HEK293T (cell line): ENCODE measurements at places on chromosomes 16 and 17.

- DNase-seq = peak; percentile 73
These were observed 1.9 kb upstream of the PER1 start for GRCh38 chr17:8153957-8154607.

GRCh38 chr16:30641378-30641982 lies 9.3 kb upstream of the PRR14 start:
- DNase-seq = no peak

DNA sequence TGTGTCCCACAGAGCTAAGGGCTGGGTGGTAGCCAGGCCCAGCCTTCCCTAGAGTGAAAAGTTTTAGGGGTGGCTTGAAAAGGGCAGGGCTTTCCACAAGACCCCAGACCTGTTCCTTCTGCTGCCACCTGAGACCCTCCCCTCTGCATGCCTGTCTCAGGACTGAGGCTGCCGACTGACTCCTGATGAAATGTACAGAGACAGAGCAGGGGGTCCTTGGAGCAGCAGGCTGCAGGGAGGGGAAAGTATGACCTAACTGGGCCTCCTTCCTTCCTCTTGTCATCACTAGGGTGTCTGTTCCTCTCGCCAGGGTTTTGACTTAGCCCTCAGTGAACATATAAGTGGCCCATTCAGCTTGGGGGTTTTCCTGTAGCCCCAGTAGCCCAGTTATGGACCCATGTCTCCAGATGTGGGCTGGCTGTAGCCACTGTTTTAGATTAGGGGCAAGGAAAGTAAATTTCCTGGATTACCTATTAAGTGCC lies 14.9 kb upstream of the NFATC3 start:
- no peak for DNase-seq

- DNase-seq = no peak
These were observed 21.4 kb downstream of the GALNS start for GRCh38 chr16:88835383-88835782.

DNA sequence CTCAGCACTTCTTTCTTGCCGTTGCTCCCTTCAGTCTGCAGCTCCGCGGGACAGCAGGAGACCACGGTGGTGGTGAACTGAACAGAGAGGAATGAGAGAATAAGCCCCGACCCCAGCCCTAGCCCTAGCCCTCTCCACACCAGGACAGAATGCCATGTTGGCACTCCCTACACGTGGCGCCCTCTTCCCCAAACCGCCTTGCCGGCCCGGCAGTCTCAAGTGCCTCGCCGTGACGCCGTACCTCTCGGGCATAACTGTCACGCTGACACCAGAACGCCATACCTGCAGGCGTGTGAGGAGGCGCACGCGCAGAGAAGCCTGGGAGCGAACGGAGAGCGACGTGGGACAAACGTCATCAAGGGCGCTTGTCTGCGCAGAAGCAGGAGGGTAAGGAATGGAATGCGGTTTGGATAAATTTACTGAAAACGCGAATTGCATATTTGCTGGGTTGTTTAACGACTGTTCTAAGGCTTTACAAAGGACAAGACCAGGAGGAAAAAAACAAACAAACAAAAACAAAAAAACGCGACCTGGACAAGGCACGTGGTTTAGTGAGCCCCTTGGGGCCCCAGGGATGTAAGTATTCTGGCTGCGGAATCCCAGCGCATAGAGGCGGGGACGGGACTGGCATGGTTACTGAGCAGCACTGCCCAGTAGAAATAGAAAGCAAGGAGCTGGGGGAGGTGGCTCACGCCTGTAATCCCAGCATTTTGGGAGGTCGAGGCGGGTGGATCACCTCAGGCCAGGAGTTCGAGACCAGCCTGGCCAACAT lies at the start of gene AARSD1:
TSS of gene AARSD1 (minus strand) at position 294 of the 772 bp plus-strand sequence. CDS start at position 280, 14 bp downstream.
- DNase-seq = peak; percentile 90

GRCh38 chr16:47129755-47130435 lies 13.8 kb downstream of the NETO2 start:
- DNase-seq = no peak

GRCh38 chr16:27826081-27826892 lies 237.2 kb downstream of the GSG1L start:
- DNase-seq = no peak

- no peak for DNase-seq
These were observed 19.6 kb upstream of the RIPOR1 start for GRCh38 chr16:67509016-67509415.

DNA sequence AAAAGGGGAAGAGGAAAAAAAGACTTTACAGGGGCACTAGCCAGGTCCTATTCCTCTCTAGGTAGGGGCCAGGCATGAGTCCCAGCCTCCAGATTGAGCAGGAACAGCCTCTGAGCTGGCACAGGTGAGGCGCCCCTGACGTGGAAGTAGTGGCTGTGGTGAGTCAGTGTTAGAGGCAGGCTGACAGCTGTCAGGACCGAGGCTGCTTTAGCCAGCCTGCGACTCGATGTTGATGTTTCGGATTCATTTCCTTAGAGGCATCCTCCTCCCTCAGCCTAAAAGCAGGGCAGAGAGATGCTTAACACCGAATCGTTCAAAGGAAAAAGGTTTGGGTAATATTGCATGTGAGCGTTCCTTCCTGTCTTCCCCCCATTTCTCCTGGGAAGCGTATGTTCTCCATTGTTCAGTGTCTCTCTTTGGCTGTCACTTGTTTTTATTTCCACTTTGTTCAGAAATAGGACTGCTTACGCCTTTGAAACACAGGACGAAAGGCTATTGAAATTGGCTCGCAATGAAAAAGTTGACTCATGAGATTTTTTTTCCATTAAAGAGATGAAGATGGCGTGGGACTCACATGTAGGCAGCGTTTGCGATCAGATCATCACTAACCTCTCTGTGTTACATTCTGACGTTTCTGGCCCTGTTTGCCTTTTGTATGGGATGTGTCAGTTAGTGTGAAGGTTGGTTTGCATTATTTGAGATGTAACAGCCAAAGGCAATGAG lies 1.3 kb downstream of the KIAA0513 start:
- no peak for DNase-seq

DNA sequence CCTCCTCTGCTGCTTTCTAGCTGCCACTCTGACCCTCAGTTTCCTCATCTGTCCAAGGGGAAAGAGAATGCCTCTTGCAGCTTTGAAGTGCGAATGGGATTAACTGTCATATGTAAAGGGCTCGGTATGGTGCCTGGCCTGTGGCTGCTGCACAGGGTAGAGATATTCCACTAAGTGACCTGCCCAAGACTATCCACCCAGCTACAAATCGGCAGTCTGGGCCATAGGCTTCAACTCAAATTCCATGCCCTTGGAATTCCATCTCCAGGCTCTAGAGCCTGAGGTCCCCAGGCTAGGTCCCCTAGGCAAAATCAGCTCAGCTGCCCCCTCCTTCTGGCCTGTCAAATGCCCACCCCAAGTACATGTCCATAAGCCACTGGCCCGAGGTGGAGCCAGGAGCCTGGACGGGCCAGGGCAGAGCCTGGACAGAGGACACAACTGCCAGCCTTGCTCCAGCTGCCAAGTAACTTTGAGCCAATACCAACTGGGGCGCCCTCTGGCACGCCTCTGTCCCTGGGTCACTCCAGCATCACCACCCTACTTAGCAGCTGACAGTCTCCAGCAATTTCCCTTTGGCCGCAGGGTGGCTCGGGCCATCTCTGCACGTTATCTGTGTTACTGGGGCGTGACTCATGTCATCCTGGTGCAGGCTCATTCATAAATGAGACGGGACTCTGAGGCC lies 57.2 kb downstream of the SDK2 start:
- peak; percentile 26 for DNase-seq

GRCh38 chr17:61225178-61225882 lies 174.3 kb upstream of the TBX2 start:
- no peak for DNase-seq

DNA sequence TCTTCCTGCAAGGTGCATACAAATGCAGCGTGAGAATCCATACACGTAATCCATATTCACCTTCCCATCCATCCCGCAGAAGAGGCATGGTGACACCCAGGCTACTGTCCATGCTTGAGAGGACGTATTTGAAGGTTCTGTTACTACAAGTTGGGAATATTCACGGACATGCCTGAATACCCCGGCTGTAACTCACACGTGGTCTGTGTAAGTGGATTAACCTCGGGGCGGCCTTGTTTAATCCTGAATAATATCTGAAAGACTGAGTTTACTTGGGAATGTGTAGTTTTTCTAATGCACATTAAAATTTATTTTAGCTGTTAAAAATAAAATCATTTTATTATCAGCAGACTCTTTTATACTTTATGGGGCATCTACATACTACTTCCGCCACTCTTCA lies 13.1 kb downstream of the CPSF4L start:
- no peak for DNase-seq

- DNase-seq = no peak
These were observed 432.5 kb downstream of the HS3ST3B1 start for GRCh38 chr17:14733376-14733775.

DNA sequence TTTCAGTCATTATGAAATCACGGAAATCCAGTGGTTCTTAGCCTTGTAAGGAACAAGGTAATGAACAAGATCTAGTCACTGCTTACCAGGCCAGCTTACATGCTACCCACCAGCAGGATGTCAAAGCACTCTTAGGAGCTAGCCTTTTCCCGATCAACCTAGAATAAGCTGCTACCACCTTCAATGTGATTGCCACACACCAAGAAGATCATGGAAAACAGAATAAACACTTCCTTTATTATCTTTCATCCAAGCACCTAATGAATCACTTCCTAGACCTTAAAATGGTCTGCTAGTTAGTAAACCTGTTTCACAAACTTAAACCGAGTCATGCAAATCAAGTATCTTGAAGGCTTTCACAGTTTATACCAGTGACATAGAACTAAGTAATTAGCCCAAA lies 5.0 kb downstream of the BBS2 start:
- DNase-seq = no peak

- no peak for DNase-seq
These were observed 6.9 kb downstream of the ZACN start for GRCh38 chr17:76085731-76086366.

GRCh38 chr16:56617212-56618085 lies 8.1 kb upstream of the MT1E start:
- DNase-seq = no peak

GRCh38 chr17:7045492-7046126 lies 1.7 kb upstream of the SLC16A11 start:
- no peak for DNase-seq

DNA sequence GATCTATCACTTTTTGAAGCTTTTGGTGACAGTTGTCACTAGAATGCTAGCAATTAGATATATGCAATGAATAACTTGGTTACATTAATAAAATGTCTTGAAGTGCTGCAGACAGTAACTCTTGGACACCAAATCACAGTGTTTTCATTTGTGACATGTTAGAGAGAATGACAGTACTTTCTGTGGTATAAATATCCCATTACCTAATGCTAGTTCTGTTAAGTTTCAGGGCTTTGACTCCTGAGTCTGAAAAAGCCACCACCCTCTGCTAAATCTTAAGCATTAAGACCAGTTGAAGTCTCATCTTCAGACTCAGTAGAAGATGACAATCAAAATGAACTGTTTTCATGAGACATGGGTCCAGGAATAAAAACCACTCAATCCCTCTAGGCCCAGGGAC lies 10.6 kb upstream of the CPHXL2 start:
- DNase-seq = no peak

- no peak for DNase-seq
These were observed 26.7 kb downstream of the SMIM36 start for GRCh38 chr17:55484575-55484974.

DNA sequence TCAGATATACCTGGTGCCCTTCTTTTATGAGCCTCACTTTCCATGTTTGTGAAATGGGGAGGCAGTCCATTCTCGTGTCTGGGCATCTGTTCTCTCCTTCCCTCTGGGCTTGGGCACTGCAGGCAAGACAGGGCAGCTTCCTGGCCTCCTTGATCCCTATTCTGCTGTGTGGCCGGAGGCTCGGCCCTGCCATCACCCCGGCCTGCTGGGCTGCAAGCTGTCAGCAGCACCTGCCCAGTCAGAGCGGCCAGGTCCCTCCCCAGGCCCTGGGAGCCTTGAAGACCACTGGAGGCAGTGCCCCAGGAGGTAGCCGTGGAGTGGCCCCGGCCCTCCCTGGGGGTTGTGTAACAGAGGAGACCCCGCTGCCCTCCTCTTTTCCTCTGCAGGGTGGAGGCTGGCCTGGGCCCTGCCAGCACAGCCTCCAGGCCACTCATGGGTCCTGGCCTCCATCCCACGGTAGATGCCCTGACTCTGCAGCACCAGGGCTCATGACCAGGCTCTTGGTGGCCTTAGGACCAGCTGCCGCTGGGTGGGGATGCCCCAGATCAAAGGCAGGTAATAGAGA lies 9.2 kb downstream of the KCNJ12 start:
- no peak for DNase-seq

GRCh38 chr17:59846394-59847165 lies 46.2 kb downstream of the TUBD1 start:
- DNase-seq = no peak

- no peak for DNase-seq
These were observed 1691.4 kb downstream of the TP53TG3F start for GRCh38 chr16:35150805-35151312.

- no peak for DNase-seq
These were observed 9.2 kb upstream of the PRKCB start for GRCh38 chr16:23826528-23827045.

GRCh38 chr17:41655611-41656111 lies 31.3 kb upstream of the KRT17 start:
- no peak for DNase-seq

- no peak for DNase-seq
These were observed 17.9 kb downstream of the SNX29 start for GRCh38 chr16:11994143-11995119.

DNA sequence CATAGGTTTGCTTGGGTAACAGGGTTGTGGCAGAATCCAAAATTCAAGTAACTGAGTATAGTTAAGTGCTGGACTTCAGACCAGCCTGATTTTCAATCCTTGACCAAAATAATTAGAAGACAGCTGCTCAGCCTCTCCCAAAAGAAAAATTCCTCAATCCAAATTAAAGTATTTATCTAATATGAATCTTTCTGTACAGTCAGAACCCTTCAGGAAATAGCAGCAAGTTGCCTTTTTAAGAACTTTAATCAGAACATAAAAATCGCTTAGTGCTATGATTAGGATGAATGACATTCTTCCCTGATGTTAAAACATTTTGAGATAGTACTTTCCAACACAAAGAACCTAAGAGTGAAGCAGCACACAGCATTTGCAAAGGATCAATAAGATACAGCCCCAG lies 50.2 kb downstream of the CFDP1 start:
- DNase-seq = no peak

- no peak for DNase-seq
These were observed 9.5 kb upstream of the ITGA2B start for GRCh38 chr17:44398692-44399691.

DNA sequence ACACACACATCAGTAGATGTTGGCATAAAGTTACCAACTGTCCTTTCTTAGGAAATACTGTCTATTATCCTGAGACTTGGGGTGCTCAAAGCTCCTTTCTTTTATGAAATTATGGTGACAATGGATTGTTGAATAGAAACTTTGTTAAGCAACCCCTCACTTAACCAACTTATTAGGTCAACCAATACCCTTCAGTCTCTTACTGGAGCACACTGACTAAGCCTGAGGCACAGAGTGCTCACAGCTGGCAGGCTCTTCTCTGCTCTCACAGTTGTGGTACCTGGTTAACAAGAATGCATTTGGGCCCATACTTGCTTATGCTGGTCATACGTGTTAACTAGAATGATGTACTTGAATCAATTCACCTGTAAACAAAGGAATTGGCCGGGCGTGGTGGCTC lies 24.8 kb downstream of the CD300LF start:
- no peak for DNase-seq

GRCh38 chr17:27601069-27601974 lies 29.7 kb upstream of the LGALS9 start:
- peak; percentile 58 for DNase-seq

GRCh38 chr16:27316038-27316680 lies 2.4 kb downstream of the IL4R start:
- DNase-seq = no peak

GRCh38 chr16:85092851-85093250 lies 19.4 kb downstream of the CIBAR2 start:
- no peak for DNase-seq

- DNase-seq = no peak
These were observed 88.6 kb downstream of the MYH11 start for GRCh38 chr16:15768201-15768600.
